ENCODE measurements at places on chromosomes 3 and 15. TPM values are rescaled to one million over a fixed set of nuclear protein-coding genes. Genes with fewer than 3 reads are reported as not detected.

SEMA3F gene
- polyA plus RNA-seq, result 10.7 TPM

MYLK gene
- 22.5 TPM for polyA plus RNA-seq

TM4SF1 gene
- 54.8 TPM for polyA plus RNA-seq

IGF2BP2 gene
- 35.8 TPM for polyA plus RNA-seq

- DNase-seq, result peak; percentile 3
Measured at GRCh38 chr3:159322322-159322939, 520.6 kb downstream of the MFSD1 start.

DNA sequence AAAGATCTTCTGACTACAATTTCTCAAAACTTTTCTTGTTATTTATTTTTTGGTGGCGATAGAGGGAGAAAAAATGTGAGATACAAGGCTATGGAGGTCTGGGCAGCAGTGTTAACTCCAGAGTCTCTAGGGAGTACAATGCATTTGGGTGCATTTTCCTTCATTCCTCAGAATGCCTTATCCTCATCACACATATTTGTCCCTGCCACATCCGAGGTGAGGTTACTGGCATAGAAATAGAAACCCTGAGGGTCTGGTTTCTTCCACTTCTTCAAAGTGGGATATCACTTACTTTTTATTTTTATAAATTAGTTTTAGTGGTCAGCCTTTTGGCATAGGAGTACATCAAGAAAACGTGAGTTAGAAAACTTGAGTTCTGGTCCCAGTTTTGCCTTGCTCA lies 150.4 kb downstream of the TIGIT start:
- DNase-seq, result no peak

- no peak for DNase-seq
Measured at GRCh38 chr15:74127954-74128784, 2.2 kb upstream of the ISLR2 start.

DNA sequence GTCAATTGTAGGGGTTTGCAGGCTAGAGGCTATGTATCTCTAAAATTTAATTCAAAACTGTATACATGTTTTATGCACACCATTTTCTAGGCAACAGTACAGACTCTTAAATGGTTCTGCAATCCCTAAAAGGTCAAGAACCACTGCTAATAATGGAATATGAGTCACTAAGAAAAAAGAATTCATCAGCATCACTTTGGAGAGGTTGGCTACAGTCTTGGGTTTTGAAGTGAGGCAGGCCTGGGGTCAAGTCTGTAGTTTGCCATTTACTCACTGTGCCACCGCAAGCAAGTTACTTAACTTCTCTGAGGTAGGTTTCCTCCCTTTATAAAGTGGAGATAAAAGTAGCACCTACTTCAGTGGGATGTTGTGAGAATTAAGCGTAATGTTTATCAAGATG lies 33.7 kb downstream of the THRB start:
- no peak for DNase-seq

DNA sequence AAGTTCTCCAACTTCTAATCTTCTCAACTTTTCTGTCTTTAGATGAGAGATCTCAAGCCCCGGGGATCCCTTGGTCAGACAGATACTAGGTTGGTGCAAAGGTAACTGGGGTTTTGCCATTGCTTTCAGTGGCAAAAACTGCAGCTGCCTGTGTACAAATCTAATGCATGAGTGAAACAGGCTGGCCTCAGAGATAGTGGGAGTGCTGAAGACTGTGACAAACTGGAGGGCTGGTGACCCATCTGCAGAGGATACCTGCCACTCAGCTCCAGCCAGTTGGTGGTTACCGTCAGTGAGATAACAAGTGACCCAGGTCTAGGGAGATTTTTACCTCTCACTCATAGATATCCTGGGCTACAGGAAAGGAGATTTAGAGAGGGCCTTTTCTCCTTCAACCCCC lies 85.7 kb downstream of the RYR3 start:
- no peak for DNase-seq

DNA sequence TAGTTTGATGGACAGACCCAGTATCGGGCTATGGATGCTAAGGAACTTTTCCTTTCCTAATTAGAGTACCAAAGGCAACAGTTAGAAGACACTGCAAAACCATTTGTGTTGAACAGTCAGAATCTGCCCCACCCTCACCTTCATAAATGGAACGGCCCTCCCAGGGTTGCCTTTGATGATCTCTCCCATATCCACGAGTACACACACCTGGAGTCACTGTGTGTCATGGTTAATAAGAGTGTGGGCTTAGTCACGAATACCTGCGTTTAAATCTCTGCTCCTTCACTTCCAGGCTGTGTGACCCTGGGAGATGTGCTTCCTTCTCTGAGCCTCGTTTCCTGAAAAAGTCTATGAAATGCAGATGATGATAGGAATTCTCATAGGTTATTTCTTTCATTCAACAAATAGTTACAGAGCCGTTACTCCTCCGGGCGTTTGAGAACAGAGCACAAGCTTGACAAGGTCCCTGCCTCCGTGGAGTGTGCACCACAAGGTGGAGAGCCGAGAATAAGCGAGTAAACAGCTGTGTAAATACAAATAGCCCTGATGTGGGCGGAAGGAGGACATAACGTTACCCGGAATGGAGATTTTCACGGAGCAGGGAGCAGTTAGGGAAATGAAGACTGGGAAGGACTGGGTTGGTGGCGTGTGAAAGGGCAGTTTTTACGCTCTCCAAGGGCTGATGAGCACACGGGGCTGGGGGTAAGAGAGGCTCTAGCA lies 6.7 kb downstream of the SLC51A start:
- DNase-seq, result no peak

- DNase-seq, result no peak
Measured at GRCh38 chr3:131957980-131958379, 76.8 kb downstream of the CPNE4 start.

GRCh38 chr3:104564045-104564643 lies 802.6 kb upstream of the ALCAM start:
- DNase-seq, result no peak

DNA sequence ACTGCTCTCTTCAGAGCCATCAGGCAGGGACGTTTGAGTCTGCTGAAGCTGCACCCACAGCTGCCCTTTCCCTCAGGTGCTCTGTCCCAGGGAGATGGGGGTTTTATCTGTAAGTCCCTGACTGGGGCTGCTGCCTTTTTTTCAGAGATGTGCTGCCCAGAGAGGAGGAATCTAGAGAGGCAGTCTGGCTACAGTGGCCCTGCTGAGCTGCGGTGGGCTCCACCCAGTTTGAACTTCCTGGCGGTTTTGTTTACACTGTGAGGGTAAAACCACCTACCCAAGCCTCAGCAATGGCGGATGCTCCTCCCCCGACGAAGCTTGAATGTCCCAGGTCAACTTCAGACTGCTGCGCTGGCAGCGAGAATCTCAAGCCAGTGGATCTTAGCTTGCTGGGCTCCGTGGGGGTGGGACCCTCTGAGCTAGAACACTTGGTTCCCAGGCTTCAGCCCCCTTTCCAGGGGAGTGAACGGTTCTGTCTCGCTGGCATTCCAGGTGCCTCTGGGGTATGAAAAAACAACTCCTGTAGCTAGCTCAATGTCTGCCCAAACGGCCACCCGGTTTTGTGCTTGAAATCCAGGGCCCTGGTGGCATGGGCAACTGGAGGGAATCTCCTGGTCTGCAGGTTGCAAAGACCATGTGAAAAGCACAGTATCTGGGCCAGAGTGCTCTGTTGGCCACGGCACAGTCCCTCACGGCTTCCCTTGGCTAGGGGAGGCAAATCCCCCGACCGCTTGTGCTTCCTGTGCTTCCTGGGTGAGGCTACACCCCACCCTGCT lies 21.1 kb upstream of the ST6GAL1 start:
- no peak for DNase-seq

GRCh38 chr3:46012246-46012645 lies 15.0 kb downstream of the XCR1 start:
- DNase-seq, result no peak

- DNase-seq, result peak; percentile 49
Measured at GRCh38 chr15:69414701-69415167, 585 bp downstream of the KIF23 start.

DNA sequence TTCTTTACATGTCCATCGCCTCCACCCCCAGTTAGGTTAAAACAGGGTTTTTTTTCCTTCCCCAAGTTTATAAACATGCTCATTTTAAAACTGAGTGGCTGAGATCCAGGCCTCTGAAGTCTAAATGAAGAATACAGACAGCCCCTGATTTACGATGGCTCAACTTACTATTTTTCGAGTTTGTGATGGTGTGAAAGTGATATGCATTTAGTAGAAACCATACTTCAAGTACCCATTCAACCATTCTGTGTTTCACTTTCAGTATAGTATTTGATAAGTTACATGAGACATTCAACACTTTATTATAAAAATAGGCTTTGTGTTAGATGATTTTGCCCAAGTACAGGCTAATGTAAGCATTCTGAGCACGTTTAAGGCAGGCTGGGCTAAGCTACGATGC lies 30.5 kb upstream of the GNB5 start:
- no peak for DNase-seq

- no peak for DNase-seq
Measured at GRCh38 chr3:134643150-134643675, 7.6 kb downstream of the KY start.

DNA sequence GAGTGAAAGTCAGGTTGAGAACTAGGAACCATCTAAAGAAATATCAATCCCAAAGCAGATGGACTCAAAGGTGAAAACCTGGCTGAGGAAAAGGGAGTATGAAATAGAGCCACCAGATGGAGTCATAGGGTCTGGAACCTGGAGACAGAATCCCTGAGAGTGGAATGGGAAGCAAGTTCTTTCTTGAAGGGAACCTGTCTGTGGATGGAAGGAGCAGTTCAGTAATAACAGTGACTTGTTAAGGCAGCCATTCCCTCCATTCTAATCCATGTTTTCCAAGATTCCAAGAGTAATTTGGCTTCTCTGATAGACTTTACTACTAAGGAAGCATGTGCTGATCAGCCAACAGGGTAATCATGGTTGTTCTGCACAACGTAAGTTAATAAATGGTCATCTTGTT lies 22.5 kb upstream of the AQP9 start:
- DNase-seq, result peak; percentile 18

DNA sequence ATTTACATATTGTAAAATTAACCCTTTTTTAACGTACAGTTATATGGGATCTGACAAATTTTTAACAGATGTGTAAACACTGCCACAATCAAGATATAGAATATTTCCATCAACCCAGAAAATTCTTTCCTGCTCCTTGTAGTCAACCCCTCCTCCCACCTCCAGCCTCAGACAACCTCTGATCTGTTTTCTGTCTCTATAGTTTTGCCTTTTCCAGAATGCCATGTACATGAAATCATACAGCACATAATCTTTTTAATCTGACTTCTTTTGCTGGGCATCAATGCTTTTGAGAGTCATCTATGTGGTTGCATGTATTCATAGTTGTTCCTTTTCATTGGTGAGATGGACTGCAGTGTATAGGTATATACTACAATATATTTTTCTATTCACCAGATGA lies 153.0 kb downstream of the SMAD6 start:
- no peak for DNase-seq

GRCh38 chr3:178583963-178584575 lies 47.8 kb downstream of the KCNMB2 start:
- no peak for DNase-seq

GRCh38 chr3:141280690-141281089 lies 49.1 kb downstream of the PXYLP1 start:
- no peak for DNase-seq

DNA sequence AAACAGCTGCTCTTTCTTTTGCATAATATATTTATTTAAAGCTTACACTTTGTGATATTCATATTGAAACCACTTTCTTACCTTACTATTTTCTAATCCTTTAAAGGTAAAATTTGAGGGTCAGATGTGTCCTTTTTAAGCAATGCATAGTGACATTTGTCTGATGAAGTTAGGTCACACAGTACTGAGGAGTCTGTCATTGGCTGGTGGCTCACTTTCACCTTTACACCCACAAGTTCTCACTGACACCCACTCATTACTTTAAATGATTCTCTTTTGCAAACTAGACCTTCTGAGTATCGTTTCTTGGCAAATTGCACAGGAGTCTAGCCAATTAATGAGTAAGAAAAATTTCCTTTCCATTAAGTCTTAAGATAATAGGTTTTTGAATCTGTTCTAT lies 758.3 kb upstream of the ARPP21 start:
- no peak for DNase-seq

GRCh38 chr3:8777201-8777977 lies 8.0 kb upstream of the OXTR start:
- no peak for DNase-seq

GRCh38 chr15:31455499-31455898 lies 128.9 kb downstream of the KLF13 start:
- DNase-seq, result no peak
